Fibroblast of villous mesenchyme (primary cell): ENCODE measurements at places on chromosomes 13 and 19. TPM values are rescaled to one million over a fixed set of nuclear protein-coding genes. Genes with fewer than 3 reads are reported as not detected.

- peak; percentile 17 for DNase-seq
Measured at GRCh38 chr13:99657848-99658260, 156.6 kb downstream of the TM9SF2 start.

GRCh38 chr19:3387645-3388589 lies 21.5 kb downstream of the NFIC start:
- peak; percentile 70 for DNase-seq

DNA sequence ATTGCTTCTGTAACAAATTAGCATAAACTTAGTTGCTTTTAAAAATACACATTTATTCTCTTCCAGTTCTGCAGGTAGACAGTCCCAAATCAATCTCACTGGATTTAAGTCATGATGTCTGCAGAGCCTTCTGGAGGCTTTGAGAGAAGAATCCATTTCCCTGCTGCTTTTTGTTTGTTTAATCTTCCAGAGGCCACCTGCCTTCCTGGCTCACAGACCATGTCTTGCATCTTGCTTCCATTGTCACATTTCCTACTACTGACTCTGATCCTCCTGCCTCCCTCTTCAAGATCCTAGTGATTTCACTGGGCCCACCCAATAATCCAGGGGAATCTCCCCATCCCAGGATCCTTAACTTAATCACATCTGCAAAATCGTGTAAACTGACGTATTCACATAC lies 473.3 kb downstream of the ITGBL1 start:
- no peak for DNase-seq

DNA sequence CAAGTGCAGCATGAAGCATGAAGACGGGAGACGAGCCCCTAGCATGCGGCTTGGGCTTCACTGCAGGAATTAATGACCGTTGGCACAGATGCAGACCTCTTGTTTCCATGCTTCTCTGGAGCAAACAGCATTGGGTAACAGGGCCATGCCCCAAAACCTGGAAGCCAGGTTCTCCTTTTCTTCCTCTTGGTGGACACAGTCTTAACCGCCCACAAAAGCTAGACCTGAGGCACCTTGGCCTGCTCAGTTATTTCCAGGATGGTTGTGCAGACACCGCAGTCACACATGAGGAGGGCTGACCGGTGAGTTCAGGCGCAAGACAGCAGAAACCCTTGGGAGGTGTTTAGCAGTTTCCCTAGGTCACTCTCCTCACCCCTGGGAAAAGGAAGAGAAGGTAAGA lies 133.9 kb upstream of the GJB6 start:
- DNase-seq: no peak

DNA sequence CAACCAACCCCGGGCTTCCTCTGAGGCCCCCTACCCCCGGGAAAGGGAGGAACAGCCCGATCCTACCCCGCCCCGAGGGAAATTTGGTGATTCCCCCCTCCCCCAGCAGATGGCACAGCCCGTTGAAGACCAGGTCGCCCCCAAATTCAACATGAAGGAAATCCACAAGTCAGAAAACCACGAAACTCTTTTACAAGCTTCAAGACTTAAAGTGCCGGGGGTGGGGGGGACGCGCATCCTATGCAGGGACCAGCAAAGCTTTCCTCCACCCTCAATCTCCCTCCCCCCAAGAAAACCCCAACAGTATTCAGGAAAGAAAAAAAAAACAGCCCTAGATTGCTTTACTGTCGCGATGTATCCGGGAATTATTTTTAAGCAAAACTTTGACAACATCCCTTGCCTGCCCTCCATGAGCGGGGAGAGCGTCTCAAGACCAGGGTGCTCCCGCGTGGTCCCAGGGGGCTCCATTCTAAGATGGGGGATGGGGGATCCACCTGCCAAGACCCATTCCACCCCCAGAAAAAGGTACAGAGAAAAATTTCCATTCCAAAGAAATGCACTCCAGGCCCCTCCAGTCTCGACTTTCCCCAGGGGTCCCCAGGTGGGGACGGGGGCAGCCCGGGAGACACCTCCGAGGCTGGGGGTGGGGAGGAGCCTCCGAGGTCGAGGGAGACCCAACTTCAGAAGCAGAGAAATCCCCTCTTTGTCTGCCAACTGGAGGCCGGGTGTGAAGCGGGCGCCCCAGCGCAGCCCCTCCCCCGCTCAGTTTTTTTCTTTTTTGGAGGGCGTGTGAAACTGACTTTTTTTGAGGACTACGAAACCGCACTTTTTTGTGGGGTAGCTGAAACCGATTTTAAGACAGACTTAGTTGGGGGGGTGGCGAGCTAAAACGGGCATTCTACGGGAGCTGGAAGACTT lies 1.5 kb downstream of the TCF3 start:
- peak; percentile 53 for DNase-seq

- DNase-seq: peak; percentile 9
Measured at GRCh38 chr13:43331672-43332071, 308.3 kb downstream of the DNAJC15 start.

GRCh38 chr13:91154558-91155353 lies 192.7 kb upstream of the MIR17HG start:
- DNase-seq: no peak

- DNase-seq: peak; percentile 27
Measured at GRCh38 chr19:40424637-40425449, 949 bp downstream of the SERTAD1 start.

DNA sequence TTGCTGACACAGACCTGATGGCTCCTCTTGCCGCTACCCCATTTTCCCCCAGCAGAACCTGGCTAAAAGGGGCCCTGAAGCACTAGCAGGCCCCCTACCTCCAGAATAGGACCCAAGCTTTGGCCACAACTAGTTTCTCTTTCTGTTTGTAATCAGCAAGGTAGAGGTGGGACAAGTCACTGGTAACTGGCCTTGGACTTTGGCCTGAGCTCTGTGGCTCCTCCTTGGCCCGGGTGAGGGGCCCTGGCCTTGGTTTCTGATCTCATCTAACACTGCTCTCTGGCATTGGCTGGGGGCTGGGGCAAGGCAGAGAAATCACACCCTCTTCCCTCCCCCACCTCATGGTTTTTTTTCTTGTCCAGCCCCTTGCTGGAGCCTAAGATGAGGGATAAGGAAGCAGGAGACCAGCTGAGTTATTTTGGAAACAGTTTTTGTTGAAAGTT lies 2.1 kb downstream of the CALM3 start:
- peak; percentile 22 for DNase-seq

GRCh38 chr13:27276188-27276587 lies 5.6 kb downstream of the RASL11A start:
- DNase-seq: peak; percentile 70

DNA sequence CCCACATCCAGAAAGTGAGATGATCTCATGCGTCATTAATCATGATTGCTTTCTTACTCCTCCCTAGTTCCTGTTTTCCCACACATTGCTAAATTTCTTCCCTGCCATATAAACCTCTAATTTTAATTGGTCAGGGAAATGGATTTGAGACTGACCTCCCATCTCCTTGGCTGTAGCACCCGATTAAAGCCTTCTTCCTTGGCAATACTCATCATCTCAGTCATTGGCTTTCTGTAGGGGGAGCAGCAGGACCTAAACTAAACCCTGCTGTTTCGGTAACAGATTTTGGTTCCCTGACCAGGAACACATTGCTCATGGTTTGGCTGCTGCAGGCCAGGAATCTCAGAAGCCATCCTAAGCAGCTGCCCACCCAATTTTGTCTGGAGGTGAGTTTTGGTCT lies 61.7 kb downstream of the SPRYD7 start:
- DNase-seq: no peak

DNA sequence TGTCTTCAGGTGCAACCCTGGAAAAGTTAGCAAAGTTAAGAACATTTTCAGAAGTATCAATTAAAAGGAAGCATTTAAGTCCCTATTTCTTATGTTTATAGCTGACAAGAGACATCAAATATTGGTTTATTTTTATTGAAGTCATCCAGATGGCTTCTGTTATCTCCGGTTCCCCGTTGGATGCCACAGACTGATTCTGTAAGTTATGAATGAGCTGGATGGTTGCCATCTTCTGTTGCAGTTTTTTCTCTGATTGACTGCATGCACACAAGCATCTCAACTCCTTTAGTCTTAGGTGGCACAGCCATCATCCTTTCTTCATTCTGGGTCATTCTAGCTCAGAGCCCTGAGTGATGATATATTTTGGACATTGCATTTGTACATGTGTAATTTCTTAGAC lies 10.6 kb upstream of the OXGR1 start:
- no peak for DNase-seq

- DNase-seq: peak; percentile 93
Measured at GRCh38 chr13:32261567-32261966, 53.6 kb downstream of the ZAR1L start.

DNA sequence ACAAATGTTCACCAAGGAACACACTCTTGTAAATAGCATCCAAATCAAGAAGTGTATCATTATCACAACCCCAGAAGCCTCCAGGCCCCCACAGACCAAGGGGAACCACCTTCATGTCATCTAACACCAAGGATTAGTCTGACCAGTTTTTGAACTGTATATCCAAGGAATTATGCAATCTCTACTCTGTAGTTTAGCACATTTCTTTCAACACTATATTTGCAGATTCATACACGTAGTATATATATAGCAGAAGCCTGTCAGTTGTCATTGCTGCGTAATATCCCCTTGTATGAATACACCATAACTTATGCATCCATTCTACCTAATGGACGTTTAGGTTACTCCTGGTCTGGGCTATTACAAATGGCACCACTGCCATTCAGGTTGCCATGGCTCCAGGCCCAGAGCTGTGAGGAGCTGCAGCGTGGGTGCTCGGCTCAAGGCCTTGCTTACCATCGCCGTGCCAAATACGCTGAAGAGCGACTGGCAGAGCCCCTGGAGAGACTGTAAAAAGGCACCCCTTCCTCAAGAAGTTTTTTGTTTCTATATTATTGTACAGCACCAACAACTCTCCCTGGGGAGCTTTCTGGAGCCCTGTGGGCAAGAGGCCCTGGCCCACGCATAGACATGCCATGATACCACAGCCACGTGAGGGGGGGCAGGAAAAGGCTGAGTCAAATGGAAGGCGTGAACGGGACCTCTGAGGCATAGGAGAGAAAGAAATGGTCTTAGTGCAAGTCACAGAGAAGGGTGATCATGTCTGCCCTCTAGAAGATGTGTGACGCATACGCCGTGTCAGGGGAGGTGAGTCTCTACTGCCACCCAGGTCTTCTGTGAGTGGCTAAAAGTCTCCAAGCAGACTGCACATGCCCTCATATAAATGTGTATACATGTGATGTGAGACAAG lies 10.8 kb downstream of the LATS2 start:
- DNase-seq: peak; percentile 63

DNA sequence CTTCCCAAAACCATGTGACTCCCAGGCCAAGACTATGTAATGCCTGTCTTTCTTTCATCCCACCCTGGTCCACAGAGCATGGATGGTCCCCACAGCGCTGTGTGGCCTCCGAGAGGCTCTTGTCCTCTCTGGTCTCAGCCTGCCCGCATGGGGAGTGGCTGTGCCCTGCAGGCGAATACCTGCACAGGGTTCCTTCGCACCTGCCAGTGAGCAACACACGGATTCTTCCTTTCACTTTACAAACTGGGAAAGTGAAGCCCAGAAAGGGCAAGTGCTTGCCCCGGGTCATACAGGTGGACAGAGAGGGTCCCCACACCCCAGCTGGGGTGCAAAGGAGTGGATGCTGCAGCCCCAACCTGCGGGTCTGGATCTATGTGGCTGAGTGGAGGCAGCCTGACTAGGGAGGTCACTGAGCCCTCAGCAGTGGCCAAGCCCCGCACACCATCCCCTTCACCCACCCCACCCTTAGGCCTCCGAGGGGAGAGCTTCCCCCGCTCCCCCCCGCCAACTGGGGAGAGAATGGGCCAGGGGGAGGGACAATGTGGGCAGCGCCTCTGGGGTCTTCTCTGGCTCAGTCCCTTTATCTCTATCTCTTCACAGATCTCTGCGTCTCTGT lies 747 bp upstream of the MARK4 start:
- no peak for DNase-seq

DNA sequence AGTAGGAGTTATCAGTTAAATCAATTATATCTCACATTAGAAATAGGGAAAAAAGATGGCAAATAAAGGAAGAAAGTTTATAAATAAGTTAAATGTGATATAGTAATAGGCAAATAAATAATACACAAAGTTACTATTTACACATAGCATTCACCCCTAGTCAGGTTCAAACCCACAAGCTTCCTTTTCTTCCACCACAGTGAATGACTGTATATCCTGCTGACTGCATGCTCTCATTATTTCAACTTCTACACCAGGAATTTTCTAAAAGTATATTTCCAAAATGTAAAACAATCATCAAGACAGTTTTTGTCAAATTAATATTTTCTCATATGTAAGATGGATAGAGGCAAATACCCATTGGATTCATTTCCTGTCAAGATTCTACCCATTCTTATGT lies 548.6 kb upstream of the SLITRK5 start:
- no peak for DNase-seq

The ZNF578 gene
- total RNA-seq: 1.6 and 3.9 TPM in 2 replicates

The KCNJ14 gene
- total RNA-seq: 0.43 and 0.64 TPM in 2 replicates

The ZNF98 gene
- not detected in 2 replicates for total RNA-seq

The F2RL3 gene
- total RNA-seq: 0.43 and 0.64 TPM in 2 replicates

The FAM124A gene
- total RNA-seq: 10.0 and 25.0 TPM in 2 replicates

The ZNF154 gene
- total RNA-seq: 1.3 and 1.7 TPM in 2 replicates

The MTUS2 gene
- total RNA-seq: 0.32 and 1.3 TPM in 2 replicates

The ZSCAN4 gene
- total RNA-seq: not detected in 2 replicates

The ZNF829 gene
- total RNA-seq: 2.6 and 3.5 TPM in 2 replicates

The KLK12 gene
- total RNA-seq: not detected in 2 replicates
